Endodermal cell (in vitro differentiated cells): ENCODE measurements at places on chromosomes 7 and 10. TPM values are rescaled to one million over a fixed set of nuclear protein-coding genes. Genes with fewer than 3 reads are reported as not detected.

The TUBB8 gene
- total RNA-seq = 0.50 and 0.90 TPM in 2 replicates

The FAM171A1 gene
- 10.6 to 36.5 TPM (median 34.6 TPM) in 3 replicates for total RNA-seq

The WASHC2C gene
- 49.7 and 53.4 TPM in 2 replicates for total RNA-seq

The CDNF gene
- 0.42 to 1.1 TPM (median 0.51 TPM) in 3 replicates for total RNA-seq

The EBF3 gene
- total RNA-seq = 2.0 and 2.8 TPM in 2 replicates

DNA sequence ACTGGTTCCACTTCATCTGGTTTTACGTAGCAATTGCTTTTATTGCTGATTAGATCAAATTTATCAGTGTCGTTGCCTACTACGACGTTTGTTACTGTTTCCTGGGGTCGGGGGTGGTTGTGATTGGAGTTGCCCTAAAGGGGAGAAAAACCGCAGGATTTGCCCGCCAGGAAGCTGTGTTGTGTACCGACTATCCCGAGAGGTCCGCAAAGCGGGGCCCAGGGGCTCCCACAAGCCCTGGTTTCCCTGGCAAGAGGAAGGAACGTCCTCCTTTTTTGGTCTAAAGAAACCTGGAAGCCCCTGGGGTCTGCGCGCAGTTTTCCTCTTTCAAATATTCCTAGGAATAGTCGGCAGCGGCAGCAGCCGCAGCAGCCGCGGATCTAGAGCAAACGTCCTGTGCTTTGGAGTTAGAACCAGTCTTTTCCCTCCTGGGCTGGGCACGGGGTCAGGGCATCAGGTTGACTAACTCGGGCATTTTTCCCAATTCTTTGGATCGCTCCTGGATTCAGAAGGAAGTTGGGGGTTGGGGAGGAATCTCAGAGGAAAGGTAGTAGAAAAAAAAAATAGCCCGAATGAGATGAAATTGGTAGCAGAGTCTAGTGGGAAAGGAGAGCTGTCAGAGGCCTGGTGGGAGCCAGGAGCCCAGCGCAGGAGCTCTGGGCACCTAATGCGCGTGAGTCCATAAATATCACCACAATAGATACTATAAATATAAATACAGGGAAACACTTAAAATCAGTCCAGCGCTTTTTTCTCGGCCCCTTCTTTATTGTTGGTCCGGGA lies 4.6 kb downstream of the VAX1 start:
- peak; percentile 67 for DNase-seq
- H3K36me3 ChIP-seq = no peaks in the 10 kb centered on the region
- peak overlapping the region; percentile 65 for H3K4me3 ChIP-seq

GRCh38 chr10:94138391-94138790 lies 144.7 kb downstream of the PLCE1 start:
- no peak overlapping the region for H3K4me3 ChIP-seq
- no peaks in the 10 kb centered on the region for H3K27me3 ChIP-seq
- no peak for DNase-seq
- H3K36me3 ChIP-seq = peaks cover 46% of the 10 kb centered on the region
